ENCODE measurements at places on chromosomes 3 and 15.

DNA sequence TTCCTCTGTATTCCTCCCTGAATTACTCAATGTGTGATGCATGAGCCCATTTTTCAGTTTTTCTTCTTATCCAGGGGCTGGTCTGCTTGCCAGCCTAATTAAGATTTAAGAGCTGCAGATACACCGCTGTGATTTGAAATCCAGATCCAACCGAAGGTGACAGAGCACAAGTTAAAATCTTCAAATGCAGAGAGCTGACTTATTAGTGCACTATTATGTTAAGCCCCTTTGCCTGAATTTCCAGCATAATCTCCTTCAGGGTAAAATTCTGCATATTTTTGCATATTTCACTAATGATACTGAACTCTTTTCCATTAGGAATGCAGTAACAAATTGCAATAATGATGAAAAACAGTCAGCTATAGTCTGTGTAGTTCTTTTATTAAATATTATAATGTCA is 583.6 kb downstream of the ROBO2 start:
- DNase-seq, result no peak
- no peaks in the 10 kb centered on the region for H3K36me3 ChIP-seq
- H3K4me1 ChIP-seq, result no peaks in the 10 kb centered on the region
- H3K27ac ChIP-seq, result no peak overlapping the region

GRCh38 chr15:49674370-49674769 is 53.5 kb downstream of the DTWD1 start:
- no peaks in the 10 kb centered on the region for H3K36me3 ChIP-seq
- no peak overlapping the region for H3K27ac ChIP-seq
- DNase-seq, result no peak
- no peak overlapping the region for H3K4me3 ChIP-seq
- peaks cover 15% of the 10 kb centered on the region for H3K27me3 ChIP-seq
- no peaks in the 10 kb centered on the region for H3K4me1 ChIP-seq

- H3K4me3 ChIP-seq, result no peak overlapping the region
- no peaks in the 10 kb centered on the region for H3K27me3 ChIP-seq
- no peak for DNase-seq
These were observed 61.7 kb downstream of the FMN1 start for GRCh38 chr15:33132722-33133345.

DNA sequence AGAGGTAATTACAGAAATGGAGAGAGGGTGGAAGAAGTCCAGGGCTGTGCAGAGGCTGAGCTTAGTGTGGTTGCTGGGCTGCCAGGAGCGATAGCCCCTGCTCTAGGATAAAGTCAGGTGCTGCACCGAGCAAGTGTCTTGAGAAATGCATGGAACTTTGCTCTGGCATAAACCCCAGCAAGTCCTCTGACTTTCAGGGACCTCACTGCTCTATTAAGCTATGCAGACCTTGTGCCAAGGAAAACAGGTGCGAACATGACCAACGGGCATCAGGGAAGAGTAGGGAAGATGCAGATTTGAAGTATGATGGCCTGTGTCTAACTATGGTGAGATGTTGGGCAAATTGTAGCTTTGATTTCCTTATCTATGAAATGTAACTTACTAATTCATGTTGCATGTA is 416.8 kb downstream of the NR2F2 start:
- no peak for DNase-seq
- H3K36me3 ChIP-seq, result no peaks in the 10 kb centered on the region
- no peak overlapping the region for H3K4me3 ChIP-seq

- no peaks in the 10 kb centered on the region for H3K36me3 ChIP-seq
- no peak overlapping the region for H3K27ac ChIP-seq
- no peaks in the 10 kb centered on the region for H3K4me1 ChIP-seq
- H3K4me3 ChIP-seq, result no peak overlapping the region
- no peaks in the 10 kb centered on the region for H3K27me3 ChIP-seq
These were observed 136.9 kb upstream of the GBE1 start for GRCh38 chr3:81898336-81898735.

- no peaks in the 10 kb centered on the region for H3K4me1 ChIP-seq
- no peak overlapping the region for H3K4me3 ChIP-seq
- H3K27ac ChIP-seq, result no peak overlapping the region
These were observed 39.2 kb downstream of the UMPS start for GRCh38 chr3:124769462-124769861.

GRCh38 chr15:26438316-26438715 is 334.6 kb downstream of the GABRB3 start:
- no peaks in the 10 kb centered on the region for H3K36me3 ChIP-seq
- DNase-seq, result no peak
- no peak overlapping the region for H3K4me3 ChIP-seq
- H3K4me1 ChIP-seq, result no peaks in the 10 kb centered on the region
- H3K27me3 ChIP-seq, result no peaks in the 10 kb centered on the region

DNA sequence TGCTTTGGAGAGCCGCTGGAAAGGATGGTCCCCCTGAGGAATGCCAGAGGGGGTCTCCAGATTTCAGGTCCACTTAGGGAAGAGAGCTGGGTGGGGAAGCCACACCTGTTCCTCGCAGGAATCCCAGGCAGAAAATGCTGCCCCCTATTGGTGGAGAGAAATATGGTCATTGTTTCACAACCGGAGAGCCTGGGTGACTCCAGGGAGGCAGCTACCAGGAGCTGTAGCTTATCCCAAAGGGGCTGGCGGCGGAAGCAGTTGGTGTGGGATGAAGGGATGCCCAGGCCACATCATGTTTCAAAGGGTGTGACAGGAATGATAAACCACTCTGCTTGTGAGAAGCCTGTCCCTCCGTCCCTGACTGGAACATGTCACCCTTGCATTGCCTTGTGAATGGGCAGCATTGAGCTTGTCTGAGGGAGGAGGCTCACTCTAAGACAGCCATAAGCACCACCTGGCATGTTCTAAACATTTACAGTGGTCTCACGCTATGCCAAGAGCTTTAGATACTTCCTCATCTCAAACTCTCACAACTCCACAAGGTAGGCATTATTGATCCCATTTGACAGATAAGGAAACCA is 34.5 kb downstream of the POMGNT2 start:
- H3K27me3 ChIP-seq, result no peaks in the 10 kb centered on the region
- no peak overlapping the region for H3K27ac ChIP-seq

GRCh38 chr15:59170295-59171066 is 36.2 kb upstream of the LDHAL6B start:
- no peak overlapping the region for H3K4me3 ChIP-seq
- H3K27ac ChIP-seq, result no peak overlapping the region
- DNase-seq, result no peak

GRCh38 chr3:29397406-29397805 is 116.5 kb downstream of the RBMS3 start:
- H3K4me3 ChIP-seq, result no peak overlapping the region
- no peaks in the 10 kb centered on the region for H3K4me1 ChIP-seq
- H3K27ac ChIP-seq, result no peak overlapping the region
- H3K27me3 ChIP-seq, result no peaks in the 10 kb centered on the region

- no peaks in the 10 kb centered on the region for H3K36me3 ChIP-seq
- H3K27ac ChIP-seq, result no peak overlapping the region
- H3K27me3 ChIP-seq, result peaks cover 32% of the 10 kb centered on the region
- peaks cover 7% of the 10 kb centered on the region for H3K4me1 ChIP-seq
- no peak for DNase-seq
These were observed 2.9 kb downstream of the SH3GL3 start for GRCh38 chr15:83449937-83450506.

DNA sequence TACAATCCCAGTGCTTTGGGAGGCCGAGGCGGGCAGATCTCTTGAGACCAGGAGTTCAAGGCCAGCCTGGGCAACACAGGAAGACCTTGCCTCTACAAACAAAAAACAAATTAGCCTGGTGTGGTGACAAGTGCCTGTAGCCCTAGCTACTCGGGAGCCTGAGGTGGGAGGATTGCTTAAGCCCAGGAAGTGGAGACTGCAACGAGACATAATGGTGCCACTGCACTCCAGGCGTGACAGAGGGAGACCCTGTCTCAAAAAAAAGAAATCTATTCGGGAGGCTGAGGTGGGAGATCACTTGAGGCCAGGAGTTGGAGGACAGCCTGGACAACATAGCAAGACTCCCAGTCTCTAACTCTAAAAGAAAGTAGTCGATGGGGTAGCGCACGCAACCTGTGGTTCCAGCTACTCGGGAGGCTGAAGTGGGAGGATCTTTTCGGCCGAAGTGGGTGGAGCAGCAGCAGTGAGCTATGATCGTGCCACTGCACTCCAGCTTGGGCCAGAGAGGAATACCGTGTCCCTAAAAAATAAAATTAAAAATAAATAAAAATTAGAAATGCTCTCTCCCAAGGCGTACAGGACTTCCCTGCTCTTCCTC is 775 bp downstream of the C3orf33 start:
- peaks cover 4% of the 10 kb centered on the region for H3K36me3 ChIP-seq
- H3K4me3 ChIP-seq, result peak overlapping the region; percentile 86
- H3K27ac ChIP-seq, result peak overlapping the region; percentile 90
- peaks cover 23% of the 10 kb centered on the region for H3K4me1 ChIP-seq
- H3K27me3 ChIP-seq, result peaks cover 1% of the 10 kb centered on the region

DNA sequence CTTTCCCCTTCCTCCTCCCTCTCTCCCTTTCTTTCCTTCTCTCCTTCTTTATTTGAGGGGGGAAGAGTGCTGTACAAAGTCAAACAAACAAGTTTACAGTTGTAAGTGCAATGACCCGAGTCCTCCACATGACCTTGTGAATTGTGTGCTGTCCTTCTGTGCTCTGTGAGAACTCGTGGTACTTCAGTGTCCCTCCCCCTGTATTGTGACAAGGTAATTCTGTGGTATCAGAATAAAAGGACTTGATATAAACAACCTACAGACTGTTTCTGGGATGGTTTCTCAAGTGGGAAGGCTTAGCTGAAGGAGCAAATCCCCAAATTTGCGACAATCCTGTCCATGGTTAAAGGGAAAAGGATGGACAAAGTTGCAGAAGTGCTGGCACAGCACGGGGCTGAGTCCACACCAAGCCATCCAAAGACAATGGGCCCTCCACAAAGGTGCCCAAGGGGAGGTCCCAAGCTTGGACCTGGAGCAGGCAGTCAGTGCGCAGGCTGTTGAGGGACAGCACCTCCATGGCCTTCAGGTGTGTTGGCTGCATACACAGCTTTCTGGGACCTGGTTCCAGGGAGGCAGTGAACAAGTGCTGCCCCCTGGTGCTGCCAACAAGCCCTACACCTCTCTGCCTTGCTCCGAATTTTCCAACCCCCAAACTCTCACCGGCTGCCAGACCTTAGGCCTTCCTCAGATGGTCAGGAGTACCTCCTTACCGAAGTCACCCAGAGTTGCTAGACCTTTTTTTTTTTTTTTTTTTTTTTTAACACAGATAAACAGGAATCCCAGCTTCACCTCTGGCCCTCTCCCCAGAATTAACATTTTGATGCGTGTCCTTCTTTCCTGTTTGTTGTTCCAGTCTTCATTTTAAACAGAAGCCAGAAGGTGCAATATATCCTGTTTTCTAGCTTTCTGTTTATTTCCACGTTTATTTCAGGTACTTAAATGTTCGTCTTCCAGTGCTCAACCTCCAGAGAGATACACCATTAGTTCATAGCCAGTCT is 2.6 kb upstream of the APEH start:
- H3K27ac ChIP-seq, result peak overlapping the region; percentile 87
- H3K4me1 ChIP-seq, result peaks cover 42% of the 10 kb centered on the region
- no peaks in the 10 kb centered on the region for H3K27me3 ChIP-seq
- DNase-seq, result peak; percentile 60
- H3K4me3 ChIP-seq, result peak overlapping the region; percentile 80

DNA sequence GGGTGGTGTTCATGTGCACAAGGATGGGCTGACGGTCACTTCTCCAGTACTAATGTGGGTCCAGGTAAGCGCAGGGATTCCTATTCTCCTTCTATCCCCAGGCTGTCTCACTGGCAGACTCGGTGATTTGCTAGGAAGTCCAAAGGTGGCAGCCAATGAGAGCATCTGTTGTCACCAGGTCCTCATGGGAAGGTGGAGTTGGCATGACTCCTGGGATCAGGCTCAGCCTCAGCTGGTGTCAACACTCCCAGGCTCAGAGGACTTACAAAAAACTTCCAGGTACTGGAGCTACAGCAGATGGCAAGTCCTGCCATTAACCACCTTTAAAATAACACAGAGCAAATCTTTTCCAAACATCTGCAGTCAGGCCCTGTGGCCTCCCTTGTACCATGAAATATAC is 13.8 kb downstream of the XYLB start:
- H3K36me3 ChIP-seq, result peaks cover 2% of the 10 kb centered on the region
- no peak overlapping the region for H3K27ac ChIP-seq
- H3K27me3 ChIP-seq, result no peaks in the 10 kb centered on the region

DNA sequence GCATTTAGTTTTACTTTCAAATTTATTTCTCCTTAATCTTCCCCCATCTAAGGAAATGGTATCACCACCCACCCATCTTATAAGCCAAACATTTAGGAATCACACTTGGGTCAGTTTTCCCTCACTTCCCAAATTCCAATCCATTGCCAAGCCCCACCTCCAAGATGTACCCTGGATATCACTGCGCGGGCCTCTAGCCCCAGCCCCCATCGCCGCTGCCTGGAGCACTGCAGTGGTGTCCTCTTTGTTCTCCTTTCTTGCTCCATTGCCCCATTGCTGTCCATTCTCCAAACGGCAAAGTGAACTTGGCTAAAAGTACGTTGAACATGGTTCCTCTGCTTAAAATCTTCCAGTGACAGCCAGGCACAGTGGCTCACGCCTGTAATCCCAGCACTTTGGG is 267.8 kb downstream of the SHOX2 start:
- H3K36me3 ChIP-seq, result no peaks in the 10 kb centered on the region
- H3K27ac ChIP-seq, result no peak overlapping the region

- H3K36me3 ChIP-seq, result no peaks in the 10 kb centered on the region
- no peak overlapping the region for H3K4me3 ChIP-seq
- H3K27ac ChIP-seq, result no peak overlapping the region
- H3K27me3 ChIP-seq, result peaks cover 16% of the 10 kb centered on the region
- no peaks in the 10 kb centered on the region for H3K4me1 ChIP-seq
- no peak for DNase-seq
These were observed 263.5 kb upstream of the RASGRP1 start for GRCh38 chr15:38828031-38828532.

- no peaks in the 10 kb centered on the region for H3K4me1 ChIP-seq
- H3K27me3 ChIP-seq, result no peaks in the 10 kb centered on the region
- H3K27ac ChIP-seq, result no peak overlapping the region
- DNase-seq, result no peak
These were observed 749.4 kb downstream of the PLOD2 start for GRCh38 chr3:145411605-145412004.

- H3K4me3 ChIP-seq, result no peak overlapping the region
- no peaks in the 10 kb centered on the region for H3K27me3 ChIP-seq
- H3K4me1 ChIP-seq, result no peaks in the 10 kb centered on the region
- no peak overlapping the region for H3K27ac ChIP-seq
- no peaks in the 10 kb centered on the region for H3K36me3 ChIP-seq
These were observed 43.1 kb downstream of the THRB start for GRCh38 chr3:24451461-24452099.

Measured in naive thymus-derived CD8-positive, alpha-beta T cell (primary cell).